ENCODE measurements at places on chromosomes 7 and 10.

DNA sequence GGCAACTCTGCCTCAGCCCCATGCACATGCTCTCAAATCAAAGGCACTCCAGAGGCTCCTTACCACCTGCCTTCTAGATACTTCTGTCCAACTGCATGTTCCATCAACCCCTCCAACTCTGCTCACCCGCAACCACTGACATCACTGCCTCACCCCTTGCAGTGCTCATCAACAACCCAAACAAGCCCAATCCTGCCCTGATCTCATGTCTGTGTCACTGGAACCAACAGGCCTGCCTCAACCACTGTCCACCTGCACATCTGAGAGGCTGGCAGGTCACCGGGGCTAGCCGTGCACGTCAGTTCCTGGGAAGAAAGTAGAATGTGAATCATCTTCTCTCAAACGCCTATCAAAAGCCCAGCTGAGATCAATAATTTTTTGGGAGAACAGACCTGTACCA, 33.3 kb downstream of the CTBP2 start:
- DNase-seq = no peak

DNA sequence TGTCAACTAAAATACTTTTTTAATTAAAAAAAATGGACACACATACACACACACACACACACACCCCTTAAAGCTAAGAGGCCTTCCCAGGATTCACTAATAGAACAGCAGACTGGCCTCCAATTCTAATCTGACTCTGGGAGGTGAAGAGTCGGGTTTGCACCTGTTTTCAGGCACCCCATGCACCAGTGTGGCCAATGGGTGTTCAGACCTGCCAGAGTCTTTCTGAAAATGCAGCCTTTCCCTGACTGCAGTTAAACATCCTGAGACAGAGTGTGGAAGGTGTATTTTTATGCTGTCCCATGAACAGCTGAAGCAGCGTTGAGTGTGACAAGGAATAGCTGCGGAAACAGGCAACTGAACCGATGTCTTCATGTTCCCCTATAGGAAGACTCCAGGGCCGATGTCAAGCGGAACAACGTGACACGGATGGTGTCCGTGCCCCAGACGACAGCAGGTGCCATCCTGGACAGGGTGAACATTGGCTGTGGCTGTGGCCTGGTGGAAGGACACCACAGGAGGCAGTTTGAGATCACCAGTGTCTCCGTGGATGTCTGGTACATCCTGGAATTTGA, 74.6 kb upstream of the LYZL2 start:
- DNase-seq = no peak

GRCh38 chr10:81101062-81101461, 563.4 kb downstream of the SH2D4B start:
- DNase-seq = no peak

- DNase-seq = peak; percentile 70
Measured at GRCh38 chr10:44309939-44310761, 74.7 kb downstream of the CXCL12 start.

GRCh38 chr10:99389729-99390480, 40.5 kb downstream of the GOT1 start:
- no peak for DNase-seq

GRCh38 chr7:47559306-47560220, 22.3 kb downstream of the TNS3 start:
- no peak for DNase-seq

GRCh38 chr10:85741626-85742300, 624.8 kb downstream of the GRID1 start:
- DNase-seq = no peak

Data from esophagus muscularis mucosa (tissue), 4 donors.